T-helper 17 cell (primary cell): ENCODE measurements at places on chromosomes 11 and 22.

DNA sequence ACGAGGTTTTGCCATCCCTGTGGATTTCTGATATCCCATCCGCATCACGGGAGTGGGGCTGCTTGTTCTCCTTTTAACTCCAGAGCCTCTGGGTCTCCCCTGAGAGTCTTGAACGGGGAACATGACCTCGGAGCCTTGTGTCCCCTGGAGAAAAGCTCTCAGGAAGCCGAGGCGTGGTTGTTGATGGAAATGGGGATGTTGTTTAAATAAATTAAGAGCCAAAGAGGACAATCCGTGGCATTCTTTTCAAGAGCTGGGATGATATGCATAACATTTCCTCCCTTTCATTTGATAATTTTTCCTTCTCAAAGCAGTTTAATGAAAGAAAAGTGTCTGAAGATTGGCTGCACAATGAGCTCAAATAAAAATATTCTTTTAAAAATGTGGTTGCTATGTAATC is 14.2 kb downstream of the TSPAN18 start:
- DNase-seq, result no peak

GRCh38 chr11:24859801-24860300 is 363.0 kb downstream of the LUZP2 start:
- no peak for DNase-seq

DNA sequence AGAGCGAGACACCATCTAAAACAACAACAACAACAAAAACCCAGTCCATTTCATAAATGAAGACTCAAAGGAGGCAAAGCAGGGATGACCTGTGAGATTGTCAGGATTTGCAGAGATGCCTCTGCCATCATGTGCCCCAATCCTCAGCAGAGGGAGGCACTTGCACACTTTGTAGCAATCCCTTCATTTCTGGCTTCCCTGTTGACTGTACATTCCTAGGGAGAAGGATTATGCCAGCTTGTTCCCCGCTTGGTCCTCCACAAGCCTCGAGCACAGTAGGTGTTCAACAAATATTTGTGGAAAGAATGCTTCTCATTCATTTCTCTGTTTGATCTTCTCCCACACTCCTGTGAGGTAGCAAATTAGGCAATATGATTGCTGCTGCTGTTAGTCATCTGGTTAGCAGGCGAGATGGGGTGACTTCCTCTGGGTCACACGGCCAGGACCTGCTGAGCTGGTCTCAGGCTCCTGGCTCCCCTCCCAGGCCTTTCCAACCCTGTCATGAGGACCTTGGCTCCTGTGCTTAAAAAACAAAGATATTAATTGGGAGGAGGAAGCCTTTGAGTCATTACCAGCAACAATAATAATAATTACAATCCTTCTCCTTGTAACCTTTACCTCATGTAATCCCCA is 34.1 kb downstream of the LIF start:
- DNase-seq, result no peak

DNA sequence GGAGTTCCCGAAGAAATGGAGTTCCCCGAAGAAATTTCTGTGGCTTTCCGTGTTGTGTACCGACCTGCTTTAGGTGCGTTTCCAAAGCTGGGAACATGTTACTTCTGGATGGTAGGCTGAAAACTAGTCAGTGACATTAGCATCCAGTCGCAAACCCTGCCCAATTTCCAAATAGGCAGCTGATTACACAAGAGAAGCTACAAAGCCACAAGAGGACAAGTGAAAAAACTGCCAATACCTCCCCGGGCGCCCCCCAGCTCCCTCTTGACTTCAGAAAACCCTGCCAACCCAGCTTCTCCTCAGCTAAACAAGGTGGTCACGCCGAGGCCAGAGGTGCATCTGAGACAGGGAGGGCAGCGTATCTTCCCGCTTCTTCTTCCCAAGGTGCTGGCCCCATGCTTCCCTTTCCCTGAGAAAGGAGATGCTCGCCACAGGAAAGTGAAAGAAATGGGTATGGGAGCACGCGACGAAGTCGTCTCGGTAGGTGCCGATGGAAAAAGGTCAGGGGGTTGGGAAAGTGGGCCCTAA is 551 bp downstream of the AGBL2 start:
- DNase-seq, result peak; percentile 10

DNA sequence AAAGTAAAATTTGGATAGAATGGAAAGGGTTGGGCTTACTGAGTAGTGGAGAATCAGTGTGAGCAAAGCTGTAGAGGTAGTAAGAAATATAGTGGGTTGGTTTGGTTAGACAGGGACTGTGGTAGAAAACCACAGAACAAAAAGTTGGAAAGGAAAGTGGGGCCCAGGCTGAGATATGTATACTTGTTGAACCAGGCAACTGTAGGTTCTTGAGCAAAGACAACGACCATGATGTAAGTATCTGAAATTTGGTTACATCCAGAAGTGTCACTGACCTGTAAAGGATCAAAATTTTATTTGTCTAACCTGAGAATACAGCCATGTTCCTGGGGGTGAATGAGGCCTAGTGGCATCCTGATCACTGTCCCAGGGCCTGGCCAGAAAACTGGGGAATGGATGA is 114.1 kb downstream of the STIM1 start:
- no peak for DNase-seq

GRCh38 chr11:36019722-36020121 is 75.9 kb downstream of the LDLRAD3 start:
- no peak for DNase-seq

- no peak for DNase-seq
Measured at GRCh38 chr11:134835561-134835960, 423.5 kb upstream of the B3GAT1 start.
